Activated CD4-positive, alpha-beta T cell treated with anti-CD3 and anti-CD28 coated beads, Interleukin-2, amount 10 ng/mL, durations not matched to agents 7 days and 5 days (primary cell): ENCODE measurements at places on chromosomes 13 and 19.
A peak's percentile ranks its signal among the peaks of the same experiment; 100 is the strongest.

DNA sequence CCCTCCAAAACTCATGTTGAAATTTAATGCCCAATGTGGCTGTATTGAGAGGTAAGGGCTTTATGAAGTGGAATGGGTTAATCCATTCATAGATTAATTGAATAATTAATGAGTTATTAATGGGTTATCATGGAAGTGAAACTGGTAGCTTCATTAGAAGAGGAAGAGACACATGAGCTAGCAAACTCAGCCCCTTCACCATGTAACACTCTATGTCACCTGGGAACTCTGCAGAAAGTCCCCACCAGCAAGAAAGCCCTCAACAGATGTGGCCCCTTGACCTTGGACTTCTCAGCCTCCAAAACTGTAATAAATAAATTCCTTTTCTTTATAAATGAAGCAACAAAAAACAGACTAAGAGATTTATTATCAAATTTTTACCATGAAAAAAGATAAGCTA is 223.5 kb downstream of the KLF12 start:
- H3K27ac ChIP-seq, result no peak overlapping the region
- DNase-seq, result no peak
- H3K27me3 ChIP-seq, result no peaks in the 10 kb centered on the region
- H3K36me3 ChIP-seq, result no peaks in the 10 kb centered on the region

- H3K4me1 ChIP-seq, result no peaks in the 10 kb centered on the region
- no peak overlapping the region for H3K27ac ChIP-seq
- H3K4me3 ChIP-seq, result no peak overlapping the region
Measured at GRCh38 chr13:85108356-85108755, 690.9 kb downstream of the SLITRK6 start.

GRCh38 chr13:28492569-28493367 is 2.2 kb downstream of the FLT1 start:
- peak; percentile 70 for DNase-seq
- no peak overlapping the region for H3K27ac ChIP-seq
- H3K4me1 ChIP-seq, result peaks cover 34% of the 10 kb centered on the region
- H3K4me3 ChIP-seq, result peak overlapping the region; percentile 57

GRCh38 chr13:46389457-46390451 is 2.7 kb upstream of the RUBCNL start:
- peaks cover 26% of the 10 kb centered on the region for H3K27me3 ChIP-seq
- H3K36me3 ChIP-seq, result peaks cover 2% of the 10 kb centered on the region
- H3K27ac ChIP-seq, result peak overlapping the region; percentile 10

- H3K27ac ChIP-seq, result no peak overlapping the region
- H3K27me3 ChIP-seq, result peaks cover 11% of the 10 kb centered on the region
- no peaks in the 10 kb centered on the region for H3K36me3 ChIP-seq
- no peak overlapping the region for H3K4me3 ChIP-seq
- peaks cover 36% of the 10 kb centered on the region for H3K4me1 ChIP-seq
Measured at GRCh38 chr13:50526661-50527071, 316.8 kb downstream of the DLEU7 start.
